ENCODE measurements at places on chromosomes 3 and 15. TPM values are rescaled to one million over a fixed set of nuclear protein-coding genes. Genes with fewer than 3 reads are reported as not detected.

The UBAP1L gene
- 2.6 TPM for polyA plus RNA-seq

The ROPN1 gene
- not detected for polyA plus RNA-seq

The IQCH gene
- 7.6 TPM for polyA plus RNA-seq

The CTXN2 gene
- polyA plus RNA-seq, result not detected

The WDR93 gene
- polyA plus RNA-seq, result 3.0 TPM

GRCh38 chr3:175612487-175613196 lies 753.5 kb downstream of the NAALADL2 start:
- no peak for DNase-seq

GRCh38 chr3:78867409-78868372 lies 900.1 kb downstream of the ROBO1 start:
- DNase-seq, result no peak

DNA sequence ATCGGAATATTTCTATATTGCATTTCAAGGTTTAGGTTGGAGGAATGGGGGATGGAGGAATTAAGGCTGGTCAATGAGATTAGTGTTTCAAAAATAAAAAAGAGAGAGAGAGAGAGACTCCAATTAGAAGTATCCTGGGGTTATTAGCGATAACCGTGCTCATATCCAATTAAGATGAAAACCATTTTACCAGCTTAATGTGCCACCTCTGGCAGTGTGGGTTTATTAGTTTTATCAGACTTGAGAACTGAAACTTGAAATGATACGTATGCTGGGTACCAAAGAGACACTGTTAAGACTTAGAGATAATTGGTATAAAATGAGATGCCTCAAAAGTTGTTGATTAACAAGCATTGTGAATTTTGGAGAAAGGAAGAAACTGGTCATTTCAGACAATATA lies 251.5 kb upstream of the NR2F2 start:
- no peak for DNase-seq

GRCh38 chr3:125079675-125080045 lies 23.9 kb upstream of the HEG1 start:
- DNase-seq, result no peak

- no peak for DNase-seq
Measured at GRCh38 chr15:77607111-77607893, 25.4 kb downstream of the LINGO1 start.

GRCh38 chr3:56680054-56680580 lies 2.9 kb downstream of the TASOR start:
- no peak for DNase-seq

- DNase-seq, result no peak
Measured at GRCh38 chr3:62139957-62140356, 233.4 kb downstream of the FEZF2 start.

GRCh38 chr3:138434875-138435772 lies 708 bp downstream of the ESYT3 start:
- DNase-seq, result no peak

DNA sequence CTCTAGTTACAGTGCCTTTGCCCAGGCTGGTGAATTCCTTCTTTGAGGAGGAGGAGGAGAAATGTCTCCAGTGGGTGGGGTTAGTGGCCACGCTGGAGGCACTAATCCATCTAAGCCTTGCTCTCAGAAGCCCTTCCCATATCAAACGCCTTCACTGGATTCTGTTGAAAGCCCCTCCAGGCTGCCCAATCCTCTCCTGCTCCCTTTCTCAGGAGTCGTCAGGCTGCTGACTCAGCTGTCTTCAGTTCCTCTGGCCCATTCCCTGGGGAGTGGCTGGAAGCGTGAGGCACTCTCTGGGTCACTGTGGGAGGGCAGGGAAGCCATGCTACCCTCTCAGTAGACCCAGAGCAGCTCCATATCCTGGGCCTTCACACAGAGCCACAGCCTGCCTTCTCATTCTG lies 2.7 kb downstream of the AP2M1 start:
- DNase-seq, result no peak

DNA sequence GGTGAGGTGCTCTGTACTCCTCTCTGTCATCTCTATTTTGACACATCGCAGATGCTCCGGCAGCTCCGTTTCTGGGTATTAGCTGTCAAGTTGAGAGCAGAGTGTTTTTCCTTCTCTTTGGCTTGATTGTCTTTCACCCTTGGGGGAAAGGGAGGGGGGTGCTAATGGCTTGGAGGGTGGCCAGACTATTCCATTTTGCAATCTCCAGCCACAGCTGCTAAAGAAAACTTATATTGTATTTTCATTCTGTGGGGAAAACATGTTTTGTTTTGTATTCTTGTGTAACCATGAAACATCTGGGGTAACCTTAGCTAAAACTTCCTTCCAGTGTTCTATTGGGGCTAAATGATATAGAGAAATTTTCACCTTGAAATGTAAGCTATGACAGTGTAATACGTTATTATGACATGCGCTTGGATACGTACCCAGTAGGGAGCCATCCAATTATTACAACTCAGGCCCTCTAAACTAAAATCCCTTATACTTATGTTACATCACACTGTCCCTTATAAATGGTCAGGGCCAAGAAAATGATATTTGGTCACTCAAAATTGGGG lies 14.0 kb upstream of the LARP6 start:
- no peak for DNase-seq

- DNase-seq, result no peak
Measured at GRCh38 chr3:133410191-133410892, 10.5 kb downstream of the BFSP2 start.

DNA sequence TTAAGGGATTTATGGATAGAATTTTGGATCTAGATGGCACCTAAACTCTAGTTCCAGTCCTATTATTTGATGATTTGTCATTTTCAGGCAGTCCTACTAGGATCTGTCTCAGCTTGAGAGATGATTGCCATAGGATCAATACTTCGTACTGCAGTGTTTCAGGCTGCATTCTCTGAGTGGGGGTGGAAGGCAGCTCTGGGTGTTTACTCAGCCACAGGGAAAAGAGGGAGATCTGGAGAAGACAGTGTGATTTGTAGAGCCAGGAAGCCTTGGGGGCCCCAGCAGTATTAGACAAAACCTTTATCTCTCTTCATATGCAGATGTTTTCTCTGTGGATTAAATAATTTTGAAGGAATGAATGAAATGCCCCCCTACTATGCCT lies 188.4 kb upstream of the SYNPR start:
- no peak for DNase-seq

DNA sequence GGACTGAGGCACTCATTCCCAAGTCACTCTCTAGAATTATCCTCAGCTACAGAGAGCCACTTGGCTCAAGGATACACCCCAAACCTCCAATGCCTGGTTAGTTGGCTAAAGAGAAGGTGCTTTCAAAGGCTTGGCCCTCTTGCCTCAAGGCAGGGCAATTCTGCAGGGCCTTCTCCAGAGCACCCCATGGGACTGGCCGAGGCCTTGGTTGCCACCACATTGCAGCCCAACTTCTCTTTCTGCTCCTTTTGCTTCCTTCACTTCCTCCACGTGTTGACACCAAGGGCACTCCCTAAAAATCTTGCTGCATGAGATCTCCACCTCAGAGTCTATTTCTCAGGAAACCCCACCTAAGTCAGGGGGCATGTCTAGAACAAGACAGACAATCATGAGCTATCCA lies 36.7 kb downstream of the MEGF11 start:
- DNase-seq, result no peak

- no peak for DNase-seq
Measured at GRCh38 chr15:68897016-68897415, 33.3 kb upstream of the SPESP1 start.

DNA sequence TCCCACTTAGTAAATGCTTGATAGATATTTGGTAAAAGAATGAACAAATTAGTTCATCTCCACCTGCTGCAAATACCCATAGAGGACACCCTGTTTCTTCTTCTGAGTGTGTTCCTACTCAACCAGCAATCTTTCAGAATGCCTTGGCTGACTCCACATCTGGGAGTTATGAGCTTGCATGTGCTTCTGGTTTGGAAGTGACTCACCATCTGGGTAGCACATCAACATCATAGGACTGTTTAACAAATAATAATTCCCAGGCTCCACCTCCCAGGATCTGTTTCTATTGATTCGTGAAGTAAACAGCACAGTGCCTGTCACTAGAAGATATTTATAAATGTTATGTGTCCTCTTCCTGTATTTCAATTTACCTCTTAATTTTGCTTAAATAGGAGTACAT lies 580.1 kb downstream of the ROBO2 start:
- no peak for DNase-seq

DNA sequence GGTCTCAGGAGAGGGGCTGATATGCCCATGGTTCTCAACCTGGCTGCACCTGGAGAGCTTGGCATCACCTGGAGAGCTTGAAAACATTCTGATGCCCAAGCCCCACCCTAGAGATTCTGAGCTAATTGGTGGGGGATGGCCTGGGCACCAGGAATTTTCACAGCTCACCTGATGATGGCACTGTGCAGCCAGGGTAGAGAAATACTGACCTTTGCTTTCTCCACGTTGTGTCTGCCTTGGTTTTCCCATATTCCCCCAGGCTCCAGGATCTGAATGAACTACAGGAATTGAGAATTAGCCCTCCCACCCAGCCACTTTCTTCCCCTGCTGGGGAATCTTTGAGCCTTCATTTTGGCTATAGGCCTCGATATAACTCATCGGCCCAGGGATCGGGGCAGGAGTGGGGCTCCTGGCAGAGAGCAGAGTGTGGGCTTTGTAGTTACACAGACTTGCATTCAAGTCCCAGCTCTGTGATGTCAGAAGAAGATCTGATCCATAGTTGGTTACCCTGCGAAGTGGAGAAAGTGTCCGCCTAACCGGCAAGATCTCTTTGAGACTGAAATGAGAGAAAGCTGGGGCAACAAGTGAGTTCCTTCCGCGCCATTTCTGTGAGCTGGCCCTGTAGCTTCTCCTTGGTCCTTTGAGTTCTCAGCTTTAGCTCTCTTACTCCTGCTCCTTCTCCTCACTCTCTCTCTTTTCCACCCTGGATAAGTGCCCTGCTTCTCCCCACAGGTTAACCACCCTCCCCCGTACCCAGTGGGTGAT lies 33.1 kb upstream of the UBE2Q2 start:
- no peak for DNase-seq

- no peak for DNase-seq
Measured at GRCh38 chr15:46293550-46293949, 658.7 kb downstream of the SQOR start.

DNA sequence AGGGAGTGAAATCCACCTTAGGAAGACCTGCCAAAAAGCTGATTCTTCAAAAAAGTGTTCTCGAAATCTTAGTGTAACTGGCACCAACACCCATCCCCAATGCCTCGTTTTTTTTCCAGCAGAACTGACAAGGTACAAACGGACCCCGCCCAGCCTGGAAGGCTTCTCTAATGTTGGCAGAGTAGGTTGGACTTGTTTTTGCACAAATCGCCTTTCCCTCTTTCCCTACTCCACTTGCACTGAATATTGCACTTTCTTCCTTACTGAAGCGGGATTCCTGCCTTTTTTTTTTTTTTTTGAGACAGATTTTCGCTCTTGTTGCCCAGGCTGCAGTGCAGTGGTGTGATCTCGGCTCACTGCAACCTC lies 544 bp upstream of the TIMMDC1 start:
- no peak for DNase-seq

GRCh38 chr3:56055546-56055945 lies 412.7 kb downstream of the ERC2 start:
- DNase-seq, result no peak

DNA sequence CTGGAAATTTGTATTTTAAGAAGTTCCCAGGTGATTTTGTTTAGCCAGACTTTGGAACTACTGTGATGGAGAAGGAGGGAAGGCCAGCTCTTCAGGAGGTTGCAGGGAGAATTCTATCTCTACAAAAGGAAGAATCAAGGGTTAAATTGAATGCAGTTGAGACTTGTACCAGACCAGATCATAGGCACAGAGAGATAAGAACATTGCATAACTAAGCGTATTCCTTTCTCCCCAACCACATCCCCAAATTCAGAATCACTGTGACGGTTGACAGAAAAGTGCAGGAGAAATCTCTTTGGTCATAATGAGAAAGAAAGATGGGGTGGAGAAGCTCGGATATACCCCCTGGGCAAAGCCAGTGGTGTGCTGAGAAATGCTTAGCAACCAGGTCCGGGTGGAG lies 7.2 kb downstream of the PLD1 start:
- DNase-seq, result no peak

DNA sequence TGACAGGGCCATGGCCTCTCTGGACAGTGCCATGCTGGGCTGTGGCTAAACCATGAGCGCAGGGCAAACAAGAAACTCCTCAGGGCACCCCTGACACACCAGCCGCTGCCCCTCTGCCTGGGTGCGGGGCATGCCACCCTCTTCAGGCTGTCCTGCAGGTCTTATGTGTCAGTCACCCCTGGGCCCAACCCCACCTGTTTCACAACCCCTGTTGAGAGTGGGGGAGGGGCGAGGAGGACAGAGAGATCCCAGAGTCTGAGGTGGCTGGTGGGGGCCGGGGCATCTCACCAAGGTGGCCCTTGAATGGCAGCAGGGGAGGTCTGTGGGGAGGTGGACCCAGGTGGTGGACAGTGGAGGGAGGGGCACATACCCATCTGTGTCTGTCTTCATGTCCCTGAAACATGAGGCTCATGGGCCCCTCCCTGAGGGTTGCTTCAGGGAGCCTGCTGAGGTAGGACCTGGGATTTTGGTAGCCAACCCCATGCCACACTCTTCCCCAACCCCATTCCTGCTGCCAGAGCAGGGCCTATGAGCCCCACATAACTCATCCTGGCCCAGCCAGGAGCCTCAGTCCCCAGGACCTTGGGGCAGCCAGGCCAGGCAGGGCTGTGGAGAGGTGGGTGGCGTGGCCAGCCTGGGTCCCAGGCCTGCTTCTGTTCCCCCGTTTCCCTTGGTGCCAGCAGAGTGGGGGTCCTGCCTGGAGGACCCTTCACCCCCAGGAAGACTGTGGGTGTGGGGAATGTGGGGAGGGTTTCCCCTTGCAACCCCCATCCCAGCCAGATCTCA lies 1.7 kb upstream of the STAB1 start:
- no peak for DNase-seq

DNA sequence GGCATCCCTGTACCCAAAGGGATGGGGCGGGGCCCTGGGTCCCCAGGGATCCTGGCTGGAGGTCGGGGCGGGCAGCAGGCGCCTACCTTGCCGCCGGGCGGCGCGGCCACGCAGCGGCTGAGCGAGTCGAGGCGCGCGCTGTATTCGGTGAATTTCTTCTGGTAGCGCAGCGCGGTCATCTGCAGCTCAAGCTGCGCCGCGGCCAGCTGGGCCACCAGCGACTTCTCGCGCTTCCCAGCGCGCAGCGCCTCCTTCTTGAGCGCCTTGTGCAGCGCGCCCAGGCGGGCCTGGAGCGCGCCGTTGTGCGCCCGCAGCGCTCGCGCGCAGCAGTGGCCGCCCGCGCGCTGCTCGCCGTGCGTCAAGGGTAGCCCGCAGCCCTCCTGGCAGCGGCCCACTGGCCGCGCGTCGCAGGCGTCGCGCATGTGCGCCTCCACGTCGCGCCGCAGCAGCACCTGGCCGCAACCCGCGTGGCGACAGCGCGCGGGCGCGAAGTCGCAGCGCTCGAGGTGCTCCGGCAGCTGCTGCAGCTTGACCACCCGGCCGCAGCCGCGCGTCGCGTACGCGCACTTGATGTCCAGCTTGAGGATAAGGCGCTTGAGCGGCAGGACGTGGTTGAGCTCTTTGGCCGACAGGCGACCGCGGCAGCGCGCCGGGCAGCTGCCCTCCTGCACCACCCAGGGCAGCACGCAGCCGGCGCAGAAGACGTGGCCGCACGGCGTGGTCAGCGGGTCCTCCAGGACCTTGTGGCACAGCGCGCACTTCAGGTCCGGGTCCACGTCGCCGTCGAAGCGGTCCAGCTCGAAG lies 522 bp downstream of the PDZRN3 start:
- no peak for DNase-seq

Measured in right renal cortex interstitium (tissue), 3 donors.